Fibroblast of skin of abdomen (primary cell): ENCODE measurements at places on chromosomes 1 and 21.

DNA sequence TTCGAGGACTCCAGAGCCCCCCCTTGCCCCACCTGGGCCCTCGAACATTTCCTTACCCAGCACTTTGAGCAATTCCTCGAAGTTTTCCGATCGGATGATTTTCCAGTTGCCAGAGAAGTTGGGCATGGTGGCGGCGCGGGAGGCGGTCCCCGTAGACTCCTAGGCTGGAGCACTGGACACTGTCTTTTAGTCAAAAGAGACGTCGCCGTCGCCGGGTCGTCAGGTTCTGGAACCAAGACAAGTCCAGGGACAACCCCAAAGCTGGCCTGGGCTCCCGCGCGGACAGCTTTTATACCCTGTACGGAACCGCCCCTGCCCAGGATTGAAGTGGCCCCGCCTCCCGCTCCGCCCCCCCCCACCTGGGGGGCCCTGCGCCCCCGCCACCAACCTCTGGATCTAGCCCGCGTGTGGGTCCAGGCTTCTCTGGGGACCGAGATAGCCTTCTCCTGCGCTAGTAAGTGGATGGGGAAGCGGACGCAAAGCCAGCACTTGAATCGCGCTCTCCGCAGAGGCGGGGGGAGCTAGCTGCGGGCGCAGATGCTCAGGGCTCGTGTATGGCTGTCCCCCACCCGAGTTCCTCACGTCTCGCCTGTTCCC, at the start of gene CRABP2:
TSS of gene CRABP2 (minus strand) at position 263 of the 597 bp plus-strand sequence. CDS start at position 126, 137 bp downstream.
- DNase-seq: peak; percentile 71

DNA sequence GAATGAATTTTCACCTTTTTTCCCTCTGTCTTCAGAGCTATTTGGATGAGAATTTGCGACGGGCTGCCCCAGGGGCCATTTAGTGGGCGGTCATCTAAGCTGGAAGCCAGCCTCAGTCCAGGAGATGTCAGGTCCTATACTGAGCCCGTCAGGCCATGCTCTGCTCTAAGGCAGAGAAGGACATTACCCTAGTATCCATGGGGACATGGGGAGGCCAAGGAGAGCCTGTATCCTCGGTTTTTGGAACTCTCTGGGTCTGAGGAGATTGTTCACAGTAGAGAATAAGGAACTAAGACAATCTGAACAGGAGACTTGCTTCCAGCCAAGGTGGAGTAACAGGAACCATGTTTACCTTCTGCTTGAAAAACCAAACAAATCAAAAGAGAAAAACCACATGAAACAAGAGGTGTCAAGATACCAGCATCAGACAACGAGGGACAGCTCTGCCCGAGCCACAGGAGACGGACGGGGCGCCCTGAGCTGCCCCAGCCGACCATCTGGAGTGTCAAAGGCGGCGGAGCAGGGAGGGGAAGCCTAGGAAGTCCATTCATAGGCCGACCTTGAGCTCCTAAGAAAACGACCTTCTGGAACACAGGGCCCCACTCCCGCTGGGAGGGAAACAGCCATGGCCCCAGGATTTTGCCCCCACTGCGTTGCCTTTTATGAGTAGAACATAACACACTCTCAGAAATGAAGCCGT, 20.0 kb upstream of the ADARB1 start:
- no peak for DNase-seq

DNA sequence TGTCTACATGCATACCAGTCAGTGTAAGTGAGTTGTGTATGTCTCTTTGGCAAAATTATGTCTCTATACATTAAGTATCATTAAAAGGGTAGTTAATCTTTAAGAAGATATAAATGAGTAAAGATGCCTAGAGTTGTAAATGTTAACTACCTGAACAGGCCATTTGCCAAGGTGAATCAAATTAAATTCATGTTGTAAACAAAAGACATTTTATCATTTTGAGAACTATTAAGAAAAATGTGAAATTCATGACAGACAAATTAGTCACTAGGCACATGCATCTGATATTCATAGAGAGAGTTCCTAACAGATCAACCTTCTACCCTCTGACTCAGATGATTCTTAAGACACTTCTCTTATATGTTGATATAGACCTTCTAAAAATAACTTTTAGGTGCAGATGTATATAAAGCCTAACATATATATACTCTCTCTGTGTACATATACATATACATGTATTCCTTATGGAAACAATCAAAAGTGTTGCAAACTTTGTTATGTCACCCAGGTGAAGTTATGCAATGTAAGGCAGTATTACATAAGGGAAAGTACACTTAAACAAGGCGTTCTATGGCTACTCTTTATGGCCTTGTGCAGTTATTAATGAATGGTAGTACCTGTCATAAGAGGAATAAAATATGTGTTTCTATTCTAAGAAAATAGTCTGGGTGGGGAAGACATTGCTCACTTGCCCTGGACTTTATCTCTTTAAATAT, at the start of gene TMPRSS15:
TSS of gene TMPRSS15 (minus strand) at position 51 of the 716 bp plus-strand sequence. CDS start 163 bp downstream, outside the sequence.
- DNase-seq: peak; percentile 1

DNA sequence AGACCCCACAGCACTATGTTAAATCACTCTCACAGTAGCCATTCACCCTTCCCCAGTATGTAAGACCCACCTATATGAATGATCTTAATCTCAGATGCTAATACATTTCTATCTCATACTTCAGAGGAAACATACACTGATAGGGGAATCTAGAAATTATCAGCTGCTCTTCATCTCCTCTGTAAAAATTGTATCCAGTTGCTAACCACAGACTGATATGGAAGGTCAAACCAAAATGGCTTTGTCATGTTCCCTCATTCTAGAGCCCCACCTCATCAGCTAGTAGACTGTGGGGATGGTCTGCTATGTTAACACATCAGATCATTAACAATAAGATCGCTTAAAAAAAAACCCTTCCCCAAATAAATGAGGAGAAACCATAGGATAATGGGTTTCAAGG, 71.7 kb downstream of the UBR4 start:
- DNase-seq: no peak

- peak; percentile 48 for DNase-seq
Measured at GRCh38 chr1:113792986-113793385, 19.3 kb downstream of the RSBN1 start.

GRCh38 chr1:246805135-246805716, 81.0 kb downstream of the SCCPDH start:
- DNase-seq: no peak

GRCh38 chr1:200231787-200232231, 178.0 kb downstream of the ZNF281 start:
- peak; percentile 89 for DNase-seq

GRCh38 chr21:40841524-40842196, 5.3 kb downstream of the DSCAM start:
- DNase-seq: peak; percentile 62

GRCh38 chr1:44297695-44298400, 57.2 kb downstream of the ERI3 start:
- DNase-seq: no peak

- DNase-seq: no peak
Measured at GRCh38 chr1:23807453-23807852, 6.9 kb upstream of the GALE start.

- no peak for DNase-seq
Measured at GRCh38 chr1:206445116-206445515, 25.2 kb upstream of the IKBKE start.

- peak; percentile 38 for DNase-seq
Measured at GRCh38 chr1:17258116-17258757, 9.3 kb downstream of the PADI3 start.

- DNase-seq: no peak
Measured at GRCh38 chr1:150207281-150207971, 28.5 kb downstream of the ANP32E start.

DNA sequence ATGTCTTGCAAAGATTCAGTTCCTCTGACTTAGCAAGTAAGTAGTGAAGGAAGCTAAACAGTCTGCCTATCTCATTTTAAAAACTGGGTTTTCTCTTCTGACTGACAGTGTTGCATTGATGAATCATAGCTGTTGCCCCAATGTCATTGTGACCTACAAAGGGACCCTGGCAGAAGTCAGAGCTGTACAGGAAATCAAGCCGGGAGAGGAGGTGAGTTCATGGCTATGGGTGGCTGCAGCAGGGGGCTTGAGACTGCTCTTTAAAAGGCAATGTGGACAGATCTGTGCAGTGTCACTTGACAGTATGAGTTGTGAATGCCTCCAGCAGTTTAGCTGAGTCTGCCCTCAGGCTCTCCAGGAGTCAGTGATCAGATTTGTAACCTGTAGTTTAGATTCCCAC, 46.6 kb downstream of the SMYD2 start:
- no peak for DNase-seq

GRCh38 chr1:203148127-203148526, 20.6 kb downstream of the ADORA1 start:
- DNase-seq: no peak

DNA sequence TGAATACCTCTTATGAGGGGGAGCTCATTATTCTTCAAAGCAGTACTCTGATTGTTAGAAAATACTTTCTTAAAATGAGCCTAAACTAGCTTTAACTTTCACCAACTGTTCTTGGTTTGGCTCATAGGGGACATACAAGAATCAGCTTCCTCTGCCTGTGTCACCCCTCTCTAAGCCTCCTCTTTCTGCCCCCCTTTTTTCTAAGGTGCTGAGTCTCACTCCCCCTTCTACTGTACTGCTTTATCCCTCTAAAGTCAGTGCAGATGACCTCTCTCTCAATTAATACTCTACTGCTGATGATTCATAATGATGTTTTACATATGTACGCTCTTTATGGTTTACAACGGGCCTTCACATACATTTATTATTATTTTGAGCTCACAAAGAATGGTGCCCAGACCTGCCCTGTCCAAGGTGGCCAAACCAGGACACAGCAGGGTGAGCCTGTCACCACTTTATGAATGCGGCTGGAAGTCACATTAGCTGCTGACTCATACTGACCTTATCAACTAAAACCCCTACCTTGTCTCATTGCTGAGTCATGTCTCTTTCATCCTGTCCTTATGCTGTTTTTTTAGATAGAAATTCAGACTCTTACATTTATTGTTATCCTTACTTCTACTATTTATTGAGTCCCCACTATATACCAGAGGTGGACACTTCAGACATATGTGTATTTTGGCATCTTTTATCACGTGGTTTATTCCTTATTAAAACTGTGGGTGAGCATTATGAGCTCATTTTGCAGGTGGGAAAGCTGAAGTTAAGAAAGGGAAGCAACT, 126.9 kb downstream of the RNF220 start:
- DNase-seq: no peak

GRCh38 chr1:22108339-22109105, 34.4 kb downstream of the WNT4 start:
- peak; percentile 63 for DNase-seq

DNA sequence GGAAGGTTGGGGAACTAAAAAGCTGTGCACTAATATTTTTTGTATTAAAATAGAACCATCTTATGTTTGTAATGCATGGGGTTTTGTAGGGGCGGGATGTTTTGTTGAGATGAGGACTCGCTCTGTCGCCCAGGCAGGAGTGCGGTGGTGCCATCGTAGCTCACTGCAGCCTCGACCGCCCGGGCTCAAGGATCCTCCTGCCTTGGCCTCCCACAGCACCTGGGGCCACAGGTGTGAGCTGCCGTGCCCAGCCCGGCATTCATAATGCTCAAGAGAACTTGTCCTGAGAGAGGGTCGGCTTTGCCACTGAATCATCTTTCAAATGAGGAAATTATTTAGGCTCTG, 3.0 kb upstream of the C1orf159 start:
- no peak for DNase-seq

- no peak for DNase-seq
Measured at GRCh38 chr1:156388174-156389137, 19.4 kb downstream of the RHBG start.

DNA sequence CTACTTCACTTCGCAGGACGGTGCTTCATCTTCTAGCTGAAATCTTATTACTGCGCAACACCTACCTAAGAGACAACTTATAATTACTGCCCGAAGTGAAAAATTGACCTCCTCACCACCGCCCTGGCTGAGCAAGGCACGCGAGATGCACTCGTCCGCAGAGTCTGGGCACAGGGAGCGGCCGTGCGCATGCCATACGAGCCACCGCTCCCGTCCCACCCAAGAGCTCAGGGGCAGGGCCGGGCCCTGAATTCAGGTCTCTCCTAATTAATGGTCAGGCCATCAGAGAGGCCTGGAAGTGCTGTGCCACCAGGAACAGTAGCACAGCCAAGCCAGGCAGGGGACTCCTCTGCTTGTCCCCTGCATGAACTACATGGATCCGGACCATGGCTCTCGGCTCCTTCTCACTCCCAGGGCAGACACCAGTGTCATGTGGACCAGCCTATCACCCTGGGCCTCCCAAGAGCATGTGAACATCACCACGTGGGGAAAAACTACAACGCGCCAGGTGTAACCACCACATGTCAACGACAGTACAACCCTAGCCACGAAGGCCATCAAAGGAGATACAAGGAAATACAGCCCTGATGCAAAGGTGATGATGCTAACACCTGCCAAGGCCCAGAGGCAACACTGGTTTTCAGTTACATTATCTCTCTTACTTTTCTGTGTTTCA, 11.5 kb downstream of the RIPK4 start:
- no peak for DNase-seq

DNA sequence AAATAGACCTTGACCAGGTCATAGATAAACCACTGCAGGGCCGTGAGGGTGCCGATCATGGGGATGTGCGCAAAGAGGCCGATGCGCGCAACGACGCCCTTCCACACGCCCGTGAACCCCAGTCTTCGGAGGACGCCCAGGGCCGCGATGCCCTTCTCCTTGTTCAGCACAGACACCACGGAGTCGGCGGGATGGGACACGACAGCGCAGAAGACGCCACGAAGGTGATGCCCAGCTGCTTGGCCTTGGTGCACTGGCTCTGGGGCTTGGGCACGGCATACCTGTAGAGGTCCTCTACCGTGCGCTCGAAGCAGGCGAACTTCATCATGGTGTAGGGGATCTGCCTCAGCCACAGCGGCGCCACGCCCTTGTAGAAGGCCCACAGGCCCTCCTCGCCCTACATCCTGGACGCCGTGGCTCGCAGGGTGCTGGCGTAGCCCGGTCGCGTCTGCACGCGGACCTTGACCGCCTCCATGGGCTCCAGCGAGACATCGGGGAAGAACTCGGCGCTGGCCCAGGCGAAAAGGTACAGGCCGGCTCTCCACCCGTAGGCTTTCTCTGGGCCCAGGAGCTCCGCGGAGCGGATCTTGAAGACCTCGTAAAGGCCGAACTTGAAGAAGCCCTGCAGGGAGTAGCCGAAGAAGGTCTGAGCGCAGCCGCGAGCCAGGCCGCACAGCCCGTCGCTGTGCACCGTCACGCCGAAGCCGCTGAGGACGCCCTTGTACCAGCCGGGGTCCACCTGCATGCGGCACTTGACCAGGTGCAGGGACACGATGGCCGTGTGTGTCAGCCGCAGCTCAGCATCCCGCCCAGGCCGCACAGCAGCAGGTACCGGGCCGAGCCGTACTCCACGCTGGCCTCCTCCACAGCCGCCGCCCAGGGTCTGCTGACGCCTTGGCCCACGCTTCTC, 20.5 kb upstream of the DMRTB1 start:
- DNase-seq: no peak

- DNase-seq: no peak
Measured at GRCh38 chr1:229669333-229669732, 43.3 kb downstream of the URB2 start.
